ENCODE measurements at places on chromosomes 7 and 10.

DNA sequence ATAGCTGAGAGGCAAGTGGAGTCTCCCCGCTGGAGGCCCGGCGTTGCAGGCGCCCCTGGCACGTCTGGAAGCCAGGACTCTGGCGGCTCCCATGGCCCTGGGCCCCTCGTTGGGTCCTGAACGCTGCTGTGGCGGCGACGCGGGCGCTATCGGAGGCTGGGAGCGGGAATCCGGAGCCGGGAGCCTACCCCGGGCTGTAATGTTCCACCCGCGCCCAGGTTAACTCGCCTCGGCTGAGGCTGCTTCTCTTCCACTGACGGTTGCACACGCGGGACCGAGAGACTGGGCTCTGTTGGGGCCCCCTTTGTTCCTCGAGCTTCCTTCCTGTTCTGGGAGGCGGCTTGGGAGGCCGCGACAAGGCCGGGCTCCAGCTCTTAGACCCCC lies 1.3 kb upstream of the HOXA5 start:
- no peak for DNase-seq

- DNase-seq: no peak
Observed at GRCh38 chr10:5071411-5072198, 22.6 kb upstream of the AKR1C3 start.

DNA sequence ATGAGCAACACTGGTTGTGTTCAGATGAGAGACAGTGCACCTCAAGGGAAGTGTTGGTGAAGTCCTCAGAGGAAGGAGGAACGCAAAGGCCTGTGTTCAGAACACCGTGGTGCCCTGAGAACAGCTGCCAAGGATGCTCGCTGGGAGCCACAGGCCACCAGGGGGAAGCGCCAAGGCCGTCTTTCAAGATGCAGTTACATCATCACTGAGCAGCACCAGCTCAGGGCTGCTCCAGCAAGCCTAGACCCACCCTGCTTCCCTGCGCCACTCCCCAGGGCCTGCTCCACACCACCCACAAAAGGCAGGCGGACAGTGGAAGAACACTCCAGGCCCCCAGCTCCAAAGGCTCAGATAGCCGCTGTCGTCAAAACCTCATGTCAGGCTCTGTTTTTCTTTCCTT lies 378.8 kb downstream of the DPP6 start:
- no peak for DNase-seq

DNA sequence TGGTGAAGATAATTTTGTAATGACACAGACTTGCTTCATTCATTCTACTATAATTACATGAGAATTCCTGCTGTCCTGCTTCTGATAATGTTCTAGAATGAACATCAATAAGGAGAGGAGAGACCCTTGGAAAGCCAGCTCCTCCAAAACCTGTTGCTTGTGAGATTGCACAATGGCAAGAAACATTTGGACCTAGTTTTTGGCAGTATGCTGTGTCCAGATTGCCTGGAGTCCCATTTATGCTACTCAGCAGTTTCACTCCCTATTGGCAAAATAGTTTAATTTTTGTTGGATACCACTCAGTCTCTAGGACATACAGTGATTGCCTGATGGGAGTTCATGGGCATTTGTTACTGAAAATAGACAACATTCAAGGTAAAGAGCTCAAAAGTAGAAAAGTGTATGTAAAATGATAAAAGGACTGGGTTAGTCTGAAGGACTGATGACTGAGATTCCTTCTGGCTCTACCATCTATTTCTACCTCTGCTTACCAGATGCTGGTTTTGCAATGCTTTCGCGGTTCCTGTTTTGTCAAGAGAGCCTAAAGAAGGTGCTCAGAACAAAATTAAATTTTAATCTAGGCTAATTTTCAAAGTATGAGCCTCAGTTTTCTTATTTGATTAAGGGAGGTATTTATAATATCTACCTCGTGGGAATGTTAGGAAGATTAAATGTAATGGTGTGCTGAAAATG lies 8.0 kb upstream of the ACTR3B start:
- DNase-seq: no peak

DNA sequence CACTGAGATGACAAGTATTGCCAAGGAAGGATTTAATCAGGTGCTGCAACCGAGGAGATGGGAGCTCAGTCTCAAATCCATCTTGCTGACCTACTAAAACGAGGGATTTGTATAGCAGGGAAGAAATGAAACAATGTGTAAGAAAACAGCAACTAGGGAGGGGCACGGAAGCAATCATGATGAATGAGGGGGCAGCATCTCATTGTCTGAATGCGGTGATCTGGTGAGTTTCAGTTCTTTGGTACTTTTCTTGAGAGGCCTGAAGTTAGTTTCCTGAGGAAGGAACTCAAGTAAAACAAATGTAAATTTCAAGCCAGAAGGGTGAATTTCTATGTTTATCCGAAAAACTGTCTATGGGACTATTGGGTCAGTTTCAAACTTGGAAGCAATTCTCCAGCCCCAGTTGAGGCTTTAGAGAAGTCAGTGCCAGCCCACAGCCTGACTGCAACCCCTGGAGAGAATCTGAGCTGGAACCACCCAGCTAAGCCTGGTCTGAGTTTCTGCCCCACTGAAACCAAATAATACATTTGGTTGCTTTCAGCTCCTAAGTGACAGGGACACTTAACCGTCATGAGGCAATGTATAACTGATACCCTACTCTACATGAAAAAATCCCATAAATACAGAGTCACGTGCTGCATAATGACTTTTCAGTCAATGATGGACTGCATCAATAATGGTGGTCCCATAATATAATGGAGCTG lies 45.8 kb upstream of the TNS3 start:
- DNase-seq: no peak

DNA sequence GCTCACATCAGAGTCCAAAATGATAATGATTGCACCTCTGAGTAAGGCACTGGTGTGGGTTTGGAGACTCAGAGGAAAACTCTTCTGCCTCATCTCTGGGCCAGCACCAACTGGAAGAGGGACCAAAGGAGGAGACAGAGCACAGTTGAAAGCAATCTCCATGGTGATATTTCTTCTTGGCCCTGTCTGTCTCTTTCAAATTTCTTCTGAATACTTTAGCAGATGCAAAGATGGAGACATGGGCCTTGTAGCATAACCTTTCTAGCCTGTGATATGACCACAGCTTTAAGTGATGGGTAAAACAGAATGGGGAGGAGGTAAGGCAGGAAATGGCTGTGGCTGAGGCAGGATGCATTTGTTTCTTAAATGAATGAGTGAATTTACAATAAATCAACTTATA lies 12.2 kb upstream of the GIMAP7 start:
- DNase-seq: no peak

GRCh38 chr7:84200859-84201258 lies 6.3 kb upstream of the SEMA3A start:
- DNase-seq: no peak

DNA sequence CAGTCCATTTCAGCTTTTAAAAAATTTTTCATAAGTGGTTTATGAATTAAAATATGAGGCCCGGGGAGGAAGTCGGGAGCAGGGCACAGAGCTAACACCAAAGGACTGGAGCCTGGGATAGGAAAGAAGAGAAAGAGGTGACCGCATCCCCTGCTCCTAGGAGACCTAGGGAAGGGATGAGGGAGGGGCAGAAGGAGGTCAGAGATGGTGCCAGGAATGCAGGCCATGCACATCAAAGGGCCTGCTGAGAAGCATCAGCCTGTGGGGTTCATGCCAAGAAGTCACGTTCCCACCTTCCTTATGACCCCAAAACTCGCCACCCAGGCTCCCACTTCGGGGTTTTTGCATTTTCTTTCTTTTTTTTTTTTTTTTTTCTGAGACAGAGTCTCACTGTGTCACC lies 14.7 kb upstream of the TOMM7 start:
- no peak for DNase-seq

DNA sequence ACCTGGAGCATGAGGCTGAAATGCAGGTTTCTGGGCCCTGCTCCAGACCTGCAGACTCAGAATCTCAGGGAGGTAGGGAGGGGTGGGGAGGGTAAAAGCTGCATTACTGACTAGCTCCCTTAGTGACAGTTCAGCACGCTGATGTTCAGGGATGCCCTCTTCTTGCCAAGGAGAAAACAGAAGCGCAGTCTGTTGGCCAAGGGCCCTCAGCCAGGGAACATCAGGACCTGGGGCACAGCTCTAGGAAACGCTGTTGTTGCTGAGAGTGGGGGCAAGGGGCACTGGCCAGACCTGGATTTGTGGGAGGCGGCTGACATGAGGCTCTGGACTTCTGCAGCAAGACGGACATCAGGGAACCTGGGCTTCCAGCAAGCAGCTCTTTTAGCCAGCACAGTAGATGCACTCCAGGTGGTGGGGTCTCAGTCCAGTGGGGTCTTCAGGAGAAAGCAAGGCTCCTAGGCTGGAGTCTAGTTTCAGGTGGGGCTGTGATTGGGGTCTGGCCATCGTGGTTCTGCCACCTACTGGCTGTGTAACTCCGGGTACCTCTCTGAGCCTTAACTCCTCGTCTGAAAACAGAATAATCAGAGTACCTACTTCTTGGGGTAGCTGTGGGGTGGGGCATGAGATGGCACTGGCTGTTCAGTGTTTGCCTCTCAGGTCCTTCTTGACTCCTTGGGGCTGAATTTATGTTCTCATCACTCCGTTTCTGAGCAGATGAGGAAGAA lies 72.9 kb upstream of the PRLHR start:
- DNase-seq: no peak

GRCh38 chr7:154451480-154452457 lies 399.6 kb downstream of the DPP6 start:
- no peak for DNase-seq

- DNase-seq: no peak
Observed at GRCh38 chr7:10802526-10802925, 171.1 kb upstream of the PHF14 start.

DNA sequence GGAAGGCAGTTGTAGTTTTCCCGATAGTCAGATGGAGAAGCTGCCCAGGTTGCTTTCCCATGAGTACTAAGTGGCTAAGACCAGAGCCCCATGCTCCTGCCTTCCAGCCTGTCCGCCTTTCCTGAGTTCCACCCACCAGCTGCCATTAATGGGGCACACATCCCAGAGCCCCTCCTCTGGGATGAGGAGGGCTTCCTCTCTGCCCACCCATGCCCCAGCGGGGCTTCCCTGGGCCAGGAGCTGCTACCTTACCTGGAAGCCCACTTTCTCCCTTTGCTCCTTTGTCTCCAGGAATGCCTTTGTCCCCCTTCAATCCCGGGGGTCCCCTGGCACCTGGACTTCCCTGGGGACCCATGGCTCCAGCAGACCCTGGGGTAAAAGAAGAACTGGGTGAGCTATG lies 7.8 kb downstream of the SFTPD start:
- DNase-seq: no peak

- DNase-seq: no peak
Observed at GRCh38 chr10:113565364-113565763, 12.5 kb downstream of the HABP2 start.

DNA sequence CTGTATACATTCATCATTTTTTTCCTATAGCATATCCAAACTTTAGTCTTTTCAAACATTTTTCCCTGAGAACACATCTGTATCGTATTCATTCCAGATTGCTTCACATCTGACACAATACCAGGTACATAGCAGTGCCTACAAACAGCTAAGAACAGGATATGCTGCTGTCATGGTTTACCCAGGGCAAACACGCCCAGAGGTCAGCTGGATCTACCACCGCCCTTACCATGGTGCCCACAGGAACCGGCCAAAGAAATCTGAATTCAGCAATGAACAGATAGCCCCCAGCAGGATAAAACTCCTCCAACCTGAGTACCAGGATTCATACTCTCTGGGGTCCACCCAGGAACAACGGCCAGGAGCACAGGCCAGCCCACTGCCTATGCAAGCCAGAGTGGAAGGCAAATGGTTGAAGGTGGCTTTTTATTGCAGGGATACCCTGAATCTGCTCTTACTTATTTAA lies 43.0 kb downstream of the TNS3 start:
- no peak for DNase-seq

DNA sequence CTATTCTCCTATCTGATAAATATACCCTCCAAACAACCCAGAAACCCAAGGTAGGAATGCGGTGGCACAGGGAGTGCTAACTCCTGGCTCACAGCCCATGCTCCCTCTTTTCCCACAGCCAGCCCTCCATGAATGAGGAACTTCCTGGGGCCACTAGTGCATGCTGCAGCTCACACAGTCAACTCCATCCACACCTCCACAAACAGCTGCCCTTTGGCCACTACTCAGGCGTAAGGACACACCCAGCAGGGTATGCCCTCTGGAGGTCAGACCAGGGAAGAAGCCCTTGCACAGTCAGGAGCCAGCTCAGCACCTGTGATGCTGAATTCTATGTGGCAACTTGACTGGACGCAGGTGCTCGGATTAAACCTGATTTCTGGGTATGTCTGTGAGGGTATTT lies 85.2 kb upstream of the PIK3CG start:
- DNase-seq: no peak

- DNase-seq: no peak
Observed at GRCh38 chr10:63094405-63094804, 38.7 kb upstream of the NRBF2 start.

- DNase-seq: no peak
Observed at GRCh38 chr10:34345383-34345782, 469.7 kb downstream of the PARD3 start.

- peak; percentile 19 for DNase-seq
Observed at GRCh38 chr10:134247-135131, 766 bp upstream of the ZMYND11 start.

DNA sequence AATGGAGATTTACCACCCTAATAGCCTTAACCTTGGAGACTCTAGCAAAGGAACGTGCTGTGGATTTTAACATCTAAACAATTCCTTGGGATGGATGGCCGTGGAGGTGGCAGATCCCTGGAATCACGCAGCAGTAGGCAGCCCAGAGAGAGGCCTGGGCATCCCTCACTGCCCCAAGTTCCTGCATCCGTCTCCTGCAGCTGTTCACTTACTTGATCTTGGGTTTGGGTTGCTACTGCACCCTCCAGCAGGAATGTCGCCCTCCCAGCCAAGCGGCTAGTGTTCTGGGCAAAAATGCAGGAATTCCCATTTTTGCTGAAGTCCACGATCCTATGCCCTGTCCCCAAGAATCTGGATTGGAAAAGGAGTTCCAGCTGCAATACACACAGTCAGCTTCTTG lies 166.7 kb upstream of the SH2B2 start:
- DNase-seq: no peak

GRCh38 chr7:1204460-1205140 lies 28.1 kb upstream of the UNCX start:
- DNase-seq: no peak

DNA sequence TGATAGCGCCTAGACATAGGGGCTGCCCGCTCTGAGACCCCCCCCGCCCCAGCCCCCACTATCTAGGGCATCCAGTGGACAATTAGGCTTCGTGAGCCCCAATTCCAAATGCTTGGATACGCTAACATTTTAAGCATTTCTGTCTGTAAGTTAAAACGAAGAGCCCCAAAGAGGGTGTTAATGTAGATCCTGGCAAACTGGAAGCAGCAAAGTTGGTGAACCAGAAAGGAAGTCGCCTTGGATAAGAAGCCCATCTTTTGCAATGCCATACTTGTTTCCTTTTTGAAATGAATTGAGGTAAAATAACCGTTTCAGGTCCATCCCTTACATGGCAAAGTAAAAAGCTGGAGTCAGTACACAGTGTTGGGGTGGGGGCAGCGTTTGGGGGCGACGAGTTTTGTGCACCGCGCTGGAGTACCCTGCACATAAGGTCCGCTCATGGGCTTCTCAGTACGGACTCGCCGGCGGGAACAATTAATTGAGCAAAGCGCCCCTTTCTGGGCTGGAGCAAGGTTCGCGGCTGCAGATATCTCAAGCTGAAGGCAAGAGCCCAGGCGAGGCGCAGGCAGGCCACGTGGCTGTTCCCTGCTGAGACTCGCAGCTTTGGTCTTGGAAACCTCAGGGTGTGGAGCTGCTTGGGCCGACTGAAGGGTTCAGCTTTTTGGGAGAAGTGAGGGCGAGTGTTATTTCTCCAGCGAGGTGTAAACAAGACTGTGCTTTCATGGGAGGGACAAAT lies 1.4 kb upstream of the TWIST1 start:
- no peak for DNase-seq

GRCh38 chr7:83546586-83546985 lies 102.4 kb downstream of the SEMA3E start:
- no peak for DNase-seq

GRCh38 chr7:2715341-2716231 lies 27.6 kb downstream of the AMZ1 start:
- no peak for DNase-seq

All from activated CD8-positive, alpha-beta memory T cell treated with anti-CD3 and anti-CD28 coated beads for 48 hours (primary cell).